ENCODE measurements at places on chromosomes 11 and 22.

DNA sequence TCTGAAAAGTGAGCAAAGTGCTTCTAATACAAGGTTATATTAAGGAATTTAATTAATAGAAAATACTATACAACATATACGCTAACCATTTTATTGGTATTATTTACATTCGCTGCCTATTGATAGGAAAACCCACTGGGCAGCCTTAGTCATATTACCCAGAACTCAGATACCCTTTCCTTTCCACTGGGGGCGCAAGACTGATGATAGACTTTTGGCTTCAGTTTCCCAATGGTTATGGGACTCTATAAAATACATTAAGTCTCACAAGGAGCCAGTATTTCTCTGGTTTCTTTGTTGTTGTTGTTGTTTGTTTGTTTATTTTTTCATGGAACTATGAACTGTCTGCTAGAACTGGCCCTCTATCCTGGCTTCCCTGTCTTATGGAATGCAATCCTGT lies 471.1 kb upstream of the KIRREL3 start:
- DNase-seq, result no peak

GRCh38 chr22:30244066-30244465 lies 2.5 kb downstream of the LIF start:
- DNase-seq, result no peak

- no peak for DNase-seq
These were observed 35.0 kb upstream of the OR6M1 start for GRCh38 chr11:123841174-123841573.

GRCh38 chr11:111700162-111700561 lies 66.0 kb downstream of the PPP2R1B start:
- no peak for DNase-seq

DNA sequence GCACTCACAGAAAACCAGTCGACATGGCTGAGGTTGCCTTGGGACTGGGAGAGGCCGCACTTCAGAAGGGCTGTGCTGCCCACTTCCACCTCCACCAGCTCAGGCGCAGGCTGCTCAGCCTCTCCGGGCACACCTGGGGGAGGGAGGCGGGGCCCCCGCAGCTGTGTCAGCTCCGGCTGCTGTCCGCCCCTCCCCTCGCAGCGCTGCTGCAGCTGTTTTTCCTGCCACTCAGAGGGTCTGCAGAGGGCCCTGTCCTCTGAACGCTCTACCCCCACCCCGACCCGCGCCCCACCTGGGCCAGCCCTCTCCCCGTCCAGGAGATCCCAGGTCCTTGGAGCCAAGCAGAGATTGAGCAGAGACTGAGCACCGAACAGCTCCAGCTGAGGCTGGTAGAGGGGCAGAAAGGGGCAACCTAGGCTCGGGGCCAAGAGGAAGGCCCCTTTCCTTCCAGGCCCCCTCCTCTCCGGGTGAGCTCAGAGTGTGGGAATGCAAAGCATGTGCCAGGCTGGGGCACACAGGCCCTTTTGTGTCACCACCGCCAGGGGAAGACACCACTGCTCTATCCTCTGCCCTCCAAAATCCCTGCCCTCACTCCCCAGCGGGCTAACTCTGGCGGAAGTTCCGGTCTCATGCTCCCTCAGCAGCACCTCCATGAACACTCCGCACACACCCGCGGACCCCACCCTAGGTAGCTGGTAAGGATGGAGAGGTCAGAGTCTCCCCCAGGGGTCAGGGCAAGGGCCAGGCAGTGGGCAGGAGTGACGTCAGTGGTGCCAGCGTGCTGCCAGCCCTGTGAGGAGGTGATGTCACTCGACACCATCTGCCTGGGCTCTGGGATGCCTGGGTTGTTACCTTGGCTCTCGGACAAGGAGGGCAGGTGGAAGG lies 1.6 kb downstream of the MCAM start:
- peak; percentile 61 for DNase-seq

All from CD4-positive, alpha-beta T cell (primary cell).